ENCODE measurements at places on chromosomes 1 and 21.

DNA sequence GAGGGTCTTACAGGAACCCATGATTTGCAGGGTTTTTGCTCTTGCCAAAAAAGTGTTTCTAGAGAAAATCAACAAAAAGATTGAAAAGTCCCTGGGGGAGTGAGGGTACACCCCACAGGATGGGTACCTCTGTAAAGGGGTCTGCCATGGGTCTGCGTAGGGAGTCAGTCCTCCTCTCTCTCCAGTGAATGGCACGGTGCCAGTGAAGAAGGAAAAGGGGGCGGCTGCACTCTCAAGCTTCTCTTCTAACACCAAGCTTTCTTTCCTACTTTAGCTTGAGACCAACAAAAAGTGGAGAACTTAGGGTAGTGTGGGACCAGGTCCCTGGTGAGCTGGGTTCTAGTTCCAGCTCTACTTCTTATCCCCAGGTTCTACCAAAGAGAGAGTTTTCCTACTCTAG is 87.4 kb downstream of the GLUL start:
- DNase-seq: no peak

DNA sequence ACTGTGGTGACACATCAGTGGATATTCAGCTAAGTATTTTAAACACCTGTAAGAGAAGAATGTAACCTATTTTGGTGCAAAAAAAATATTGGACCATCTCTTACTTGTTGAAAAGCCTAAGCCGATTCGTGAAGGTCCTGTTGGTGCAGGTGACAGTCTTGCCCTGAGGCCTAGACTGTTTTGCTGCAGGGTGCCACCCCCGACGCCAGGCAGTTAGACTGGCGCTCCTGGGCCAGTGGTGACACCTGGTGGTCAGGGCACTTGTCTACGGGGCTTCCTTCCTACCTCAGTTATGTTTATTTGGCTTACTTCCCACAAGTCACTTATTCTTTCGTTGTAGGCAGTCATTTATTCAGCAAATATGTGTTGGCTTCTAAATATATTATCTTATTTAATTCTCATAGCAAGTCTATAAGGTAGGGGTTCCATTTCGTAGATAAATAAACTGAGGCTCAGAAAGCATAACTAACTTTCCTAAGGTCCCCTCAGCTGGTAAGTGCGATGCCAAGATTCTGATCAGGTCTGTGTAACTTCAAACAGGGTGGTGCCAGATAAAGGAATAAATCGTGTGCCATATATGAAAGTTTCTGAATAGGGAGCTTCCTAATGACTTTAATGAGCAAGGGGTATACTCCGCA is 1.9 kb downstream of the EEIG2 start:
- DNase-seq: peak; percentile 52

GRCh38 chr1:209134001-209134400 is 449.5 kb upstream of the CAMK1G start:
- no peak for DNase-seq

DNA sequence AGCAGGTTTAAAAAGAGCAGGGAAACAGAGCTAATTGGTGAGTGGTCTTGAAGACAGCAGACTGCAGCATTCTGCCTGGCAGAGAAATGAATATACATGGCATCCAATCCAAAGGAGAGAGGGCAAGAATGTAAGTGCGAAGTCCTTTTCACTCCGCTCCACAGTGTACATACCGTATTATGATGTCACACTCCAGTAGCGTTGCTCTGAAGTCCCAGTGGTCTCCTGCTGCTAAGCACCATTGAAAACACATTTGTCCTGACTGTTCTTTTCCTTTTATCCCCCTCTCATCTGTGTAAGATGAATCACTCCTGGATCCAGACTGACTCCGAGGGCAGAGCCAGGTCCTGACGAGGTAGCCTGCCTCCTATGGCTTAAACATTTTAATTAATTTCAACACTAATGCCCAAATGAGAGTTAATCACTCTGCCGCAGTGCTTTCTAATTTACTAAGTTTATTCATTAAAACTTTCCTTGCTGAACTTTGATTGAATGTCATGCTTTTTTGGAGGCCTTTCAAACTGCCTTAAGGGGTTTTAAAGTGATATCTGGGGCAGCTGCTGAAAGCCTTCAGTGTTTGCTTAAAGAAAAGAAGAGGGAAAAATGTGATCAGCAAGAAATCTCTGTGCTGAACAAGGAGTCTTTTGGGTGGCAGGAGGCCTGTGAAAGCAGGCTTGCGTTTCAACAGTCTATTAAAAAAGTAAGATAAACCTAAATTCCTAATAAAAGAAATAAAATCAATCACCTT is 227.2 kb downstream of the ATG4C start:
- DNase-seq: no peak

- DNase-seq: no peak
Observed at GRCh38 chr21:46401186-46401910, 57.3 kb upstream of the DIP2A start.

- no peak for DNase-seq
Observed at GRCh38 chr1:48036710-48037355, 39.6 kb upstream of the TRABD2B start.

DNA sequence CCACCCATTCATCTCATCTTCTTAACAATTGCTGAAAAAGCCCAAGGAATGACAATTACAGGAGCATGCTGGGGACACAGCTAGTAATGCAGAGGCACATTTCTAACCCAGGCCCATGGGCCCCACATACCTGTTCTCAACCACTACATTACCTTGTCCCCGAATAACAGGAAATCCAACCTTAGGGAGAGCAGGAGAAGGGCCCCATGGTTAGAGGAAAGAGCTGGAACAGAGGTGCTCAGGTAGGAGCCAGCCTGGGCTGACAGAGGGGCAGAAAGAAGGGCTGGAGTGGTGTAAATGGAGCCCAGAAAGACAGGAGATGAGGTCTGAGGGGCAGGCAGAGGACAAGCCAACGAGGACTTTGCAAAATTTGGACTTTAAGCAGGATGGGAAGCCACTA is 11.4 kb upstream of the S100A8 start:
- DNase-seq: no peak

- no peak for DNase-seq
Observed at GRCh38 chr1:24498589-24498988, 4.0 kb upstream of the RCAN3 start.

DNA sequence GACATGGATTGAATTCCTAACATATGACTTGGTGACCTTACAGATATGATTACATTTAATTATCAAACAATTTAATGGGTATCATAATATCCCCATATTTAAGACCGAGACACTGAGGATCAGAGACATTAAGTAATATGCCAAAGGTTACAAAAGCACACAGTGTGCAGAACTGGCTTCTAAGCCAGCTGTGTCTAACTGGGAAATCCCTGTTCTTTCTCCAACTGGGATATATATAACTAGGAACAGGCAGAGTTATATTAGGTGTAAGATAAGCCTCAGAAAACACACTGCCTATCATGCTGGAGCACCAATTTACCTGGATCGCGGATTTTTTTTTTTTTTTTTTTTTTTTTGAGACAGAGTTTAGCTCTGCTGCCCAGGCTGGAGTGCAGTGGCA is 88.3 kb upstream of the ADGRL2 start:
- DNase-seq: no peak

- DNase-seq: no peak
Observed at GRCh38 chr1:118335331-118335732, 150.3 kb upstream of the SPAG17 start.

DNA sequence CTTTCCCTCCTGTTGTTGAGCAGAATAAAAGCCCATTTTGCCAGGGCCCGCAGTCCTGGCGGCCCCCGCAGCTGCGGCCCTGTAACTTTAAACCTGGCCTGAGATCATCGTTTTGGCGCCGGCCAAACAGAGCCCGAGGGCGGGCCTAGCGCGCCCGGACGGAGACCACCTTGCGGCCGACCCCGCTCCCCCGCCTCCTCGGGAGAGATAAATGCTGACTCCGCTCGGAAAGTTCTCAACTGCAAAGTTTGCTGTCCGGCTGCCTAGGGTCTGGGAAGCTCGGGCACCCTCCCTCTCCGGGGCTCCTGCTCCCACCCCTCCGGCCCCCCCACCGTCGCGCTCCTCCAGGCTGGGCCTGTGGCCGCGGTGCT is at the start of gene PDPN:
Gene PDPN (plus strand): TSS at position 238 of the 371 bp plus-strand sequence. CDS start 202 bp downstream, outside the sequence.
- DNase-seq: no peak

DNA sequence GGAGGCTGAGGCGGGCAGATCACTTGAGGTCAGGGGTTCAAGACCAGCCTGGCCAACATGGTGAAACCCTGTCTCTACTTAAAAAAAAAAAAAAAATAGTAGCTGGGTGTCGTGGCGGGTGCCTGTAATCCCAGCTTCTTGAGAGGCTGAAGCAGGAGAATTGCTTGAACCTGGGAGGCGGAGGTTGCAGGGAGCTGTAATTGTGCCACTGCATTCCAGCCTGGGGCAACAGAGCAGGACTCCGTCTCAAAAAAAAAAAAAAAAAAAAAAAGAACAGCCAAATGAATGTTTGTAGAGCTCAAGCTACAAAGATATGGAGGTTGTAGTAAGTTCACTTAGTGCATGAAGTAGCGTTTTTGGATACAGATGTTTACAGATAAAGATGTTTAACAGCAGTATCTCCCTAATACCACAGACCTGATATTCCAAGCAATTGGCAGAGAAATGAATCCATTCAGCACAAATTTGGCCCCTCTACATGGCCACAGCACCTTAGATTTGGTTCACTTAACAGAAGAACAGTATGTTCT is 49.5 kb upstream of the IPO9 start:
- no peak for DNase-seq

DNA sequence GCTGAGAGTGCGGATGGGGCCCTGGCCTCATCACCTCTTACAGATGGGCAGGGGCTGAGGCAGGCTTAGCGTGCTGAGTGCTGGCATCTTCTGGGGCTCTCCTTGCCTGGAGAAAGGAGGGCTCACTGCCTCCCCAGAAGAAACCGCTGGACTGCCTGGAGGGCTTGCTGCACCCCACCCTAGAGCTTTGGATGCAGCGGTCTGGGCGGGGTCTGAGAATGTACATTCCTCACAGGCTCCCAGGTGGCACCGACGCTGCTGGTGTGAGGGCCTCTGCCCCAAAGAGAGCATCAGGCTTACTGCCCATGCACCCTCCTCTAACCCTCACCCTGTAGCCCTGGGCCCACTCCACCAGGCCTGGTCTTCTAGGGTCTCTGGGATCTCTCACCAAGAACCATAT is 51.1 kb downstream of the RAP1GAP start:
- no peak for DNase-seq

DNA sequence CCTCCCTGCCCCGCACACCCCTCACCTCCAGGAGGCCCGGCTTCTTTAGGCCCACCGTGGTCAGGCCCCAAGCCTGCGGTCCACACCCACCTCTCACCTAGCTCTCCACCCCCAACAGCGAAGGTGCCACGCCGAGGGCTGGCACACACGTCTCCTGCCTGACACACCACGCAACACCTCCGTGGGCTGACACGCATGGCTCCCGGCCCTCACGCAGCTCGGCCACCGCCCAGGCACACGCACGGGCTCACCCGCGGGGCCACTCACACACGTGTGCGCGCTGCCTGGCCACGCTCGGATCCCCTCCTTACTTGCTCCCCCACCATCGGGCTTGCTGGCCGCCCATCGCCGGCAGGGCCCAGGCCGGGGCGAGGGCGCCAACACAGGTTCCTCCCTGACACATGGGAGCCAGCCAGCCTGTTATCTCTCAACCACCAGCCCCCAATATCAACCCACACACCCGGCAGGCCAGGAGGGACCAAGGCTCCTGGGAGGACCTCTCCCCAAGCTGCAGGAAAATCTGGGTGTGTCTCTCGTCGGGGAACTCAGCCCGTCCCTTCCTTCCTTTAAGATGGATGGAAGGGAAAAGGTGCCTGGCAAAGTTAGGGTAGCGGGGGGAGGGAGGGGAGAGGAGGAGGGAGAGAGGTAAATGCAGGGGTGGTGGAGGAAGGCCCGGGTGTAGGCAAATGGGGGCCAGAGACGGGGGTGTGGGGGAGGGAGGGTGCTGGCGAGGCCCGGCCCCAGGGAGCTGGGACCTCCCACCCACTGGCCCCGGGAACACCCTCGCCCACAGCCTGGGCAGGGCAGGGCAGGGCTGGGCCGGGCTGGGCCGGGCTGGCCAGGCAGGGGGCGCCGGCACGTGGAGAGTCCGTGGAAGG is 546 bp downstream of the ELOVL1 start:
- no peak for DNase-seq

- DNase-seq: peak; percentile 23
Observed at GRCh38 chr1:192575499-192576189, at the start of gene RGS1. TSS of gene RGS1 (plus strand) at chr1:192575773. CDS start at chr1:192575793, 20 bp downstream.

- DNase-seq: no peak
Observed at GRCh38 chr1:77347646-77348045, 65.8 kb downstream of the AK5 start.

Data from stimulated activated CD4-positive, alpha-beta T cell treated with anti-CD3 and anti-CD28 coated beads, Interleukin-1b, Interleukin-23, amount 100 ng/mL, for 1 hour (primary cell).